ENCODE measurements at places on chromosomes 12 and 14. TPM values are rescaled to one million over a fixed set of nuclear protein-coding genes. Genes with fewer than 3 reads are reported as not detected.

GRCh38 chr12:20704860-20705259 is 9.7 kb downstream of the SLCO1C1 start:
- H3K36me3 ChIP-seq: no peaks in the 10 kb centered on the region
- no peak for DNase-seq
- H3K4me1 ChIP-seq: no peaks in the 10 kb centered on the region
- no peak overlapping the region for H3K4me3 ChIP-seq
- no peaks in the 10 kb centered on the region for H3K27me3 ChIP-seq

- no peaks in the 10 kb centered on the region for H3K36me3 ChIP-seq
- H3K27ac ChIP-seq: peak overlapping the region; percentile 50
Observed at GRCh38 chr12:89162589-89163261, 189.6 kb downstream of the DUSP6 start.

- no peaks in the 10 kb centered on the region for H3K4me1 ChIP-seq
- DNase-seq: no peak
- no peaks in the 10 kb centered on the region for H3K27me3 ChIP-seq
- no peak overlapping the region for H3K27ac ChIP-seq
- H3K36me3 ChIP-seq: no peaks in the 10 kb centered on the region
Observed at GRCh38 chr14:24710403-24711112, 76.6 kb upstream of the GZMB start.

DNA sequence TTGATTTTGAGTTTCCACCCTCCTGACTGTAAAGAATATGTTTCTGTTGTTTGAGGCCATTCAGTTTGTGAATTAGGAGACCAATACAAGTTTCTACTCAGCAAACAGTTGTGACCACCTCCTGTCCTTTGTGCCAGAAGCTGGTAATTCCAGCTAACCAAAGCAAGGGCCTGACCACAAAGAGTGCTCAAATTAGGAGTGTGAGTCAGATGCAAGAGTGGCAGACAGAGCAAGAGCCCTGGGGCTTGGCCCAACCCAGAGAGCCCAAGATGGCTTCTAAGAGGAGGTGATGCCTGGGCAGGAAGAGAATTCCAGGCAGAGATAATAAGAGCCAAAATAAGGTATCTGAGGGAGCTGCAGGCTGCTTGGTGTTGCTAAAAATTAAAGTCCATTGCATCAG is 77.7 kb upstream of the C14orf132 start:
- no peaks in the 10 kb centered on the region for H3K27me3 ChIP-seq
- no peak for DNase-seq
- no peaks in the 10 kb centered on the region for H3K36me3 ChIP-seq
- H3K4me3 ChIP-seq: no peak overlapping the region

GRCh38 chr14:31362746-31363145 is 57.6 kb downstream of the HEATR5A start:
- H3K36me3 ChIP-seq: no peaks in the 10 kb centered on the region
- no peak overlapping the region for H3K27ac ChIP-seq
- no peaks in the 10 kb centered on the region for H3K4me1 ChIP-seq
- no peak overlapping the region for H3K4me3 ChIP-seq

- H3K36me3 ChIP-seq: no peaks in the 10 kb centered on the region
- H3K27ac ChIP-seq: no peak overlapping the region
- H3K4me1 ChIP-seq: no peaks in the 10 kb centered on the region
Observed at GRCh38 chr12:112540021-112540420, 121.3 kb downstream of the PTPN11 start.

- peaks cover 12% of the 10 kb centered on the region for H3K36me3 ChIP-seq
- no peaks in the 10 kb centered on the region for H3K27me3 ChIP-seq
- H3K27ac ChIP-seq: no peak overlapping the region
- no peak overlapping the region for H3K4me3 ChIP-seq
- DNase-seq: no peak
- H3K4me1 ChIP-seq: peaks cover 13% of the 10 kb centered on the region
Observed at GRCh38 chr12:53205747-53206419, 1.2 kb downstream of the ITGB7 start.

- no peaks in the 10 kb centered on the region for H3K27me3 ChIP-seq
- H3K36me3 ChIP-seq: no peaks in the 10 kb centered on the region
- H3K4me3 ChIP-seq: no peak overlapping the region
- DNase-seq: no peak
- peak overlapping the region; percentile 54 for H3K27ac ChIP-seq
- H3K4me1 ChIP-seq: no peaks in the 10 kb centered on the region
Observed at GRCh38 chr14:22509751-22510300, 79.2 kb downstream of the DAD1 start.

- peaks cover 68% of the 10 kb centered on the region for H3K4me1 ChIP-seq
- DNase-seq: no peak
- no peak overlapping the region for H3K27ac ChIP-seq
- peaks cover 10% of the 10 kb centered on the region for H3K36me3 ChIP-seq
- H3K4me3 ChIP-seq: no peak overlapping the region
Observed at GRCh38 chr14:101815994-101816393, 54.5 kb downstream of the PPP2R5C start.

GRCh38 chr12:106130474-106131113 is 8.2 kb downstream of the NUAK1 start:
- H3K4me3 ChIP-seq: no peak overlapping the region
- H3K27me3 ChIP-seq: no peaks in the 10 kb centered on the region
- no peaks in the 10 kb centered on the region for H3K36me3 ChIP-seq
- H3K4me1 ChIP-seq: peaks cover 39% of the 10 kb centered on the region

DNA sequence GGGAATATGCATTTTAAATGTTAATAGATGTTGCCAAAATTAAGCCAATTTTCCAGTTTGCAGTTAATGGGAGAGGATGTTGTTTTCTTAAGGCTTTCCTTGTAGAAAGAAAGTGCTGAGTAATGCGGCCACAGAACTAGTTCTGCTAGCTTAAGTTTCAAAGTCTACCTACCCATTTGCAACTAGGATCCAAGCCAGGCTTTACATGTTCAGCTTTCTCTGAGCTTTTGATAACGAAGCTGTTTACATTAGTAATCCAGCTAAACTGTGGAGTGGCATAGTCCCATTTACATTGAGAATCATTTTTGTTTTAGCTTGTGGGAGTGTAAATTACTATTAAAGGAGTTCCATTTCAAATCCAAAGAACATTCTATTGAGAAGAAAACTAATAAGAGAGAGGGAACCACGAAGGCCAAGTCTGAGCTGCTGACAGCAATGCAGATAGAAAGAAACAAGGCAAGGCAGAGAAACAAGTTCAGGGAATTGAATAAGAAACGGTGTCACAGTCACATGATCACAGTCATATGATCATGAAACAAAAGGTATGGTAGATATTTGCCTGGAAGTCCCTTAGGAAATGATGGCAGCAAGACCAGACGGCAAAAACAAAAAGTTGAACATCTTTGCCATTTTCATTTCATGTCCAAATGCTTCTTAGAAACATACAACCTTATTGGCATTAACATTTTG is 274.9 kb downstream of the PAWR start:
- H3K4me1 ChIP-seq: peaks cover 34% of the 10 kb centered on the region
- no peaks in the 10 kb centered on the region for H3K36me3 ChIP-seq
- DNase-seq: no peak
- no peak overlapping the region for H3K4me3 ChIP-seq
- no peaks in the 10 kb centered on the region for H3K27me3 ChIP-seq

DNA sequence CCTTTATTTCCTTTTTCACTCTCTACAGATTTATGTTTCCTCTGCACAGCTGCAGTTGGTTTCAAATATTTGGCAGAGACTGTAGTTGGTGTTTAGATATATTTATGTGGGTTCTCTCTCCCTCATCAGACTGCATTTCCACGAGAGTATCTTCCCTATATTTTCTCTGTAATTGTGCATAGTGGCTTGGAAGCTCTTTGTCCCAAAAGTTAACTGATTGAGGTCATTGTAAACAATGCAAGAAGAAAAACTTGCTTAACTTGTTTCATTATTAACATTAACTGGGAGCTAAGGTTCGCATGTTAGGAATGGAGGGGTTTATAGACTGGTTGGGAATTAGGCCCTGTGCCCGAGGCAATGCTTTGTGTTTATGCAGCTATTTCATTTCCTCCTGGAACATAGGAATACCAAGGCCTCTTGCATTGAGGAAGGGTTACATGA is 216.9 kb upstream of the HMGA2 start:
- H3K27me3 ChIP-seq: no peaks in the 10 kb centered on the region
- no peak overlapping the region for H3K27ac ChIP-seq
- no peak for DNase-seq
- no peak overlapping the region for H3K4me3 ChIP-seq
- no peaks in the 10 kb centered on the region for H3K36me3 ChIP-seq

DNA sequence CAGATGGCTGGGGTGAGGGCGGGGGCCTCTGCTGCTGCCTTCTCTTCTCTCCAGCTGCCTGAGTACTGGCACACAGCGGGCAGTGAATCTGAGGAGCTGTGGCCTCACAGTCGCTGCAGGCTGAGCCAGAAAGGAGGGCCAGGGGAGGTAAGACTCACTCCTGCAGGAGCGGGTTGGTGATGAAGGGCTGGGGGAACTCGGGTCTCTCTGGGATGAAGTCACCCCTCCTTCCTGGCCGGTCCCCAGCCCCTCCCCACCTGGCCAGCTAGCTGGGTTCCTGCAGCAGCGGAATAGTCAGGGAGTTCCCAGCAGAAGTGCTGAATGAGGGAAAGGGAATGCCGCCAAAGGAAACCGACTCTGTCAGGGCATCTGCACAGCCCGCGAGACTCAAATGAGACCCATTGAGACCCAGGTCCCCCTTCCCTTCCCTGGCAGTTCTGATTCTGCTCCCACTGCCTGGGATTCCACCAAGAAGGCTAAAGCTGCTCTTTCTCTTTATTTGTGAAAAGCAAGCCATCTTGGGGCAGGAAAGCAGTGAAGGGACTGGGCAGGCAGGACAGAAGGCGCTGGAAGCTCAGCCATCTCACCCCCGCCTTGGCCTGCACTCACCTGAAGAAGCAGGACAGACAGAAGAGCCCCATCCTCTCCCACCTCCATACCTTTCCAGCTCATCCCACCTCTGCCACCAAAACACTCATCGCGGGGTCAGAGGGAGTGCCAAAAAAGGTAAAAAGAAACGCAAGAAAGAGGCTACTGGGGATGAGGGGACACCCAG is 5.3 kb downstream of the NGB start:
- H3K4me3 ChIP-seq: no peak overlapping the region
- H3K36me3 ChIP-seq: no peaks in the 10 kb centered on the region
- H3K27ac ChIP-seq: no peak overlapping the region
- H3K27me3 ChIP-seq: peaks cover 7% of the 10 kb centered on the region
- DNase-seq: no peak
- no peaks in the 10 kb centered on the region for H3K4me1 ChIP-seq

- no peak overlapping the region for H3K4me3 ChIP-seq
- H3K27me3 ChIP-seq: no peaks in the 10 kb centered on the region
- no peaks in the 10 kb centered on the region for H3K4me1 ChIP-seq
Observed at GRCh38 chr12:13128291-13128965, 25.0 kb upstream of the GSG1 start.

DNA sequence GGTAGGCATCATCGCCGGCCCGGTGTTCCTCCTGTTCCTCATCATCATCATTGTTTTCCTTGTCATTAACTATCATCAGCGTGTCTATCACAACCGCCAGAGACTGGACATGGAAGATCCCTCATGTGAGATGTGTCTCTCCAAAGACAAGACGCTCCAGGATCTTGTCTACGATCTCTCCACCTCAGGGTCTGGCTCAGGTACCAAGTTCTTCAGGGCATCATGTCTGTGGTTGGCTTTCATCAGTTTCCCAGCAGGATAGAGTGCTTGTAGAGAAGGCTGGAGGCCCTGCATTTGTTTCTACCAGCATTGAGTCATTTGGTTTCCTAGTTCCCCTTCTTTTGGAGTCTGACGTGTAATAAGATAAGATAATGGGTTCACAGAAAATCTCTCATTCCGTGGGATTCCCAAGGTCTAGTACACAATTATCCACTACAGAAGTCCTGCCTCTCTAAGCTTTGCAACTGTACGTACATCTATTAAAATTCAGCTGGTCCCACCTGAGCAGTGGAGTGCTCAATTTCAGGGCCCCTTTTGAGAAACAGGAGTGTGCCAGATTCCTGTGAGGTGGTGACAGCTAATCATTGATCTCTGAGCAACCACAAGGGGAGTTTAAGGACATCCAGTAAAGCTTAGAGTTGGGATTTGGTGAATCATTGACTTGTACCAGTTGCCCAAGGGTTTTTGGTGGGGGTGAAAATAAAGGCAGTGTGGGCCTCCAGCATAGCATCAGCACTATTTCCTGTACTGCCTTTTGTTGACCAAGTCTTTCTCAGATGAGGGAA is 25.1 kb downstream of the ACVR1B start:
- H3K36me3 ChIP-seq: peaks cover 28% of the 10 kb centered on the region
- H3K27ac ChIP-seq: no peak overlapping the region
- DNase-seq: no peak
- peaks cover 33% of the 10 kb centered on the region for H3K4me1 ChIP-seq
- no peaks in the 10 kb centered on the region for H3K27me3 ChIP-seq

GRCh38 chr12:68336889-68337303 is 4.7 kb upstream of the MDM1 start:
- no peaks in the 10 kb centered on the region for H3K36me3 ChIP-seq
- H3K4me1 ChIP-seq: no peaks in the 10 kb centered on the region

GRCh38 chr14:93747102-93747501 is 41.2 kb downstream of the PRIMA1 start:
- no peaks in the 10 kb centered on the region for H3K36me3 ChIP-seq
- no peaks in the 10 kb centered on the region for H3K27me3 ChIP-seq
- H3K4me1 ChIP-seq: peaks cover 32% of the 10 kb centered on the region
- DNase-seq: no peak

- no peaks in the 10 kb centered on the region for H3K27me3 ChIP-seq
- no peak overlapping the region for H3K4me3 ChIP-seq
- DNase-seq: peak; percentile 72
Observed at GRCh38 chr12:121873216-121873569, 14.5 kb upstream of the HPD start.

DNA sequence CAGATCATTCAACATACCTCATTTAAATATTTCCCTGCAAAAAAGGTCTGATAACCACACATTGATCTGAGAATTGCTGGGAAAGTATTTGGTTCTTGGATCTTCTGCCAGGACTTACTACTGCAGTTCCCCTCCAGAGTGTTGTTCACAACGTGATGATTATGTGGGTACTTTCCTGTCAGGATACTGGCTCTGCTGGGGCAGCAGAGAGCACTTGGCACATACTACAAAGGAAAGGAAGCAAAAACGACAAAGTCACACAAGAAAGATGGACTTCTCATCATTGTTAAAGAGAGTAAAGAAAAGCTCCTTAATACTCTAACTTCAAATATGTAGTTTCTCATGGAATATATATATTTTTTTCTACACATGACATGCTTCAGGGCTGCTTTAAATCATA is 11.5 kb downstream of the GNS start:
- no peak for DNase-seq

Gene INSM2
- not detected for total RNA-seq

Gene RILPL2
- total RNA-seq: 5.0 TPM

Gene ANHX
- total RNA-seq: not detected

Gene KLRF2
- total RNA-seq: not detected

Gene NGB
- 3.5 TPM for total RNA-seq

Gene RHOF
- 7.6 TPM for total RNA-seq

Gene SERPINA1
- total RNA-seq: 26.6 TPM

Gene ALX1
- total RNA-seq: not detected

Gene SGPP1
- 18.9 TPM for total RNA-seq

All from sigmoid colon (tissue), 7 donors.